Urothelium cell line (cell line): ENCODE measurements at places on chromosomes 5 and 9.
A peak's percentile ranks its signal among the peaks of the same experiment; 100 is the strongest.

GRCh38 chr9:15553528-15553898, 670 bp downstream of the CCDC171 start:
- no peak for DNase-seq

DNA sequence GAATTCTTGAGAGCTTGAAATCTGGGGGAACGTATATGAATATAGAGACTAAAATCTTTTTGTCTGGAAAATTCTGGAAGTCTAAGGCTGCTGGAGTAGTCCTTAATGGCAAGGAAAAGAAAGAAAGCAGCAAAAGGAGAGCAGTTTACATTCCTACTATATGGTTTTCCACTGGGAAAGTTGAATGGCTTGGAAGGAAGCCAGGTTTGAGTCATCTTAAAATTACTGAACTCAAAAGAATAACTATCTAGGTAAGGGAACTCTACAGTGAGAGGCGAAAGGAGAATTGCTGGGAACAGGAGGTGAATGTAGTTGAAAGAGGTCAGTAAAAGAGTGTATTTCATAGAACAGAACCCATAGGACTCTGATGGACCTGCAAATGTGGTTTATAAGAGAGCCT, 258.1 kb upstream of the EDIL3 start:
- peak; percentile 19 for DNase-seq

GRCh38 chr5:134566741-134567221, 41.3 kb downstream of the JADE2 start:
- DNase-seq: no peak

GRCh38 chr9:1969898-1970297, 45.2 kb upstream of the SMARCA2 start:
- no peak for DNase-seq

DNA sequence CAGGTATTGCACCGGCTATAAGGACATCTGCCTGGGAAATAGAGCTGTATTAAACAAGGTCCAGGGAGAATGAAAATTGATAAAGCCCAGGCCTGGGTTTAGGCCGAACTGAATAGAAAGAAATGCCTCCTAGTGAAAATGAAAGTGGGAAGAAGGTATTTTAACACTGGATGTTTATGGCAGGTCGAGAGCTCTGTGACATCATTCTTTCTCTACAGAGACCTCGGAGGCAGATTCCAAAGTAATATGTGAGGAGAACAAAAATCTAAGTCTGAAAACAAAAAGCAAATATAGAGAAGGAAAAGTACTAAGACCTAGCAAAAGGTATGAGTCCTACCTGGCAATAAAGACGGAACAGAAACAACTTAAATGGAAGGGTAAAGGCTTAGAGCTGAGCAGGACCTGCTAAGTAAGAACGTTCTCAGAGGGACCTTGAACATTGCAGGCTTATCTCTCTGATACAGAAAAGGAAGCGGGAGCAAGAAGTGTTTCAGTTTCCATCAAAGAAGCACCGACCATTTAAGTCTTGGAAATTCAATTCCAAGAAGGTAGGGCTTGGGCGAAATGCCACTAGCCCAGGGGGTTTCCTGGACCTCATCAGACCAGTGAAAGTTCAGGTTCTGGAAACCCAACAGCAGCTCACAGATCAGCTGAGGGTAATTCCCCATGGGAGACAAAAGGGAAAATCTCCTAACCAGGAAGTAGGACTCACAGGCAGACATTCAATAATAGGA, 80.0 kb downstream of the SUSD1 start:
- no peak for DNase-seq

GRCh38 chr5:149309354-149309753, 35.9 kb upstream of the GRPEL2 start:
- DNase-seq: no peak

GRCh38 chr9:6715755-6716643, 41.8 kb upstream of the KDM4C start:
- no peak for DNase-seq

- no peak for DNase-seq
Measured at GRCh38 chr9:133654736-133655657, 18.8 kb downstream of the DBH start.
